ENCODE measurements at places on chromosomes 5 and 9.

- no peak for DNase-seq
Observed at GRCh38 chr5:83662558-83662957, 58.1 kb downstream of the HAPLN1 start.

DNA sequence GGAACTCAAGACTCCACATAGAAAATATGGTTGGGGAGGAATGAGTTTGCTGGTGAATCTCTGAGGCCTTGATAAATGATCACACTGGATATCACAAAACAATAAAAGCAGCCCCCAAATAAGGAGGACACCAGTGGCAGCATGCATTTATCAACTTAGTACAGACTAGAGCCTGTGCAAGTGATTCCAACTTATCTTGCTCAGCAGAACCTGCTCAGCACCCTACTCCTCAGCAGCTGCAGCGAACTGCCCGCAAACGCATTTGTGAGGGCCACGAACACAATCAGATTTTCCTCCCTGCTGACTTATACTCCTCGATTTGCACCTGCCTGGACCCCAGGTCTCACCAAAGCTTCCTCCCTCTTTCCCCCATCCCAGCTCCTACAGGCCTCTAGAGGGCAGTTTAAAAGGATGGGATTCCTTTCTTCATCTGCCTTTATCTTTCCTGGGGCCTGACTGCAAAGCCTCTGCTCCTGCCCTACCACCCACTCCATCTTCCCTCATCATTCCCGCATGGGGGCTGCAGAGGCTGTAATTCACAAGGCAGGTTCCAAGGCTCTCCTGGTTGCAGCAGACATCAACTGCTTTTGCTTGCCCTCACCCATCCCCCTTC is 41.2 kb downstream of the ANKS6 start:
- DNase-seq: no peak

GRCh38 chr9:35114840-35115628 is 628 bp downstream of the ATOSB start:
- DNase-seq: peak; percentile 34

GRCh38 chr5:90368454-90369246 is 40.9 kb downstream of the CETN3 start:
- DNase-seq: no peak

DNA sequence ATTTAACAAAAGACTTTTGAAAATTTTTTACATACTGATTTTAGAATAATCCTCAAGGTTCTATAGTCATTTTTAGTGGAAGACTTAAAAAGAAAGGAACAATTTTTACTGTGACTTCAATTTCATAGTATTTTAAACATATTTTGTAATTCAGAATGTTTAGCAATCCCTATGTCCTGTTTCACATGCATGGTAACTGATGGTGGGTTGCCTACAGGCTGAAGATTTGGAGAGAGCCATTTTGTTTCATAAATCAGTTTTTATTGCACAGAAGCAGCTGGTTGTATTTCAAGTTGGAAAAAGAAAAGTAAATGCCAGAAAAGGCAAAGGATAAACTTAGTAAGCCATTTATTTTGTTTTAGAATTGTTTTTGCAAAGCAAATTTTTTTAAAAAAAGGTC is 24.0 kb downstream of the STARD4 start:
- DNase-seq: no peak

GRCh38 chr5:81759632-81760005 is 8.7 kb upstream of the SSBP2 start:
- no peak for DNase-seq

DNA sequence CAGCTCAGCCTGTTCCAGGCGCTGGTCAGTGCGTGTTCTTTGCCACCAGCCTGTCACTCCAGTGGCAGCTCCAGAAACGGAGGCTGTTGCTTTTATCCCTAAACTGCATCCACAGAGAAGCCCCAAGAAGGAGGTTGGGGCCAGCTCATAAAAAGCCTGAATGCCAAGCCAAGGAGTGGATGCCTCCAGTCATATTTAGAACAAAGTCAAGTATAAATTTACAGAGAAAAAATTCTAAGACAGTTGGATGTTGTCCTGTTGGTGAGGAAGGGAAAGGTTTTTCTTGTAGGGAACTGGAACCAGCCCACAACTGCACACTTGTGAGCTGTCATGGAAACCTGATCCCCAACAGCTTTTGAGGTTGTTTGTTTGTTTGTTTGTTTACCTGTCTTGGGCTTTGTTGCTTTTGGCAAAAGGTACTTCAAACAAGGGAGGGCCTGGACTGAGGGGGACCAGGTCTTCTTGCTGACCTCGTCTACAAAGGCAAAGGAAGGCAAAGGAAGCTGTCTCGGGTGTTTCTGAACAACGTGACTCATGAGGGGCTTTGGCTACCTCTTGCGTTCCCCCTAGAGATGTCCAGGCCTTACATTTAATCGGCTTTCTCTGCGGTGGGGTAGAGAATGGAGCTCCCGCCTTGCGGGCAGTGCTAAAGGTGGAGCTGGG is 36.7 kb downstream of the OLFML2A start:
- DNase-seq: no peak

- DNase-seq: no peak
Observed at GRCh38 chr5:126863402-126863801, 86.5 kb downstream of the LMNB1 start.

GRCh38 chr5:125549322-125549911 is 803.0 kb upstream of the ZNF608 start:
- DNase-seq: no peak

DNA sequence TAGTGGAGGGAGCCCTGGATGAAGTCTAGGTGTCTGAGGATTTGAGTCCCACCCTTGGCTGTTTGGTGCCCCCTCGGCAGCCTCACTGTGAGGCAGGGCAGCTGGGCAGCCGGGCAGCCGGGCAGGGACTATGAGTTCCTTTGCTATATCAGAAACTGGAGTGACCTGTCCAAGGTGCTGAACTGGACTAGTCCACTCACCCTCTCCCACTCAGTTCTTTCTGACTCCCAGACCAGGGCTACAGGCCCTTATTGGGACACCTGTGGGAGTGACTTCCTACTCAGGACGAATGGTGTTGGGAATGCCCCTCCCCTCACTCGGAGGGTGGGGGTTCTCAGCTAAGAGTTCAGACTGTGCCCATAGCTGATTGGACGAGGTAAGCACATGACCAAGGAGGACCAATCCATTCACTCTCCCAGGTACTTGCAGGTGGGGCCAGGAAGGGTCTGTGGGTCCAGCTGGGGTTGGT is 34.1 kb upstream of the RAPGEF1 start:
- DNase-seq: peak; percentile 81

- no peak for DNase-seq
Observed at GRCh38 chr5:5738797-5739489, 316.5 kb downstream of the ICE1 start.

DNA sequence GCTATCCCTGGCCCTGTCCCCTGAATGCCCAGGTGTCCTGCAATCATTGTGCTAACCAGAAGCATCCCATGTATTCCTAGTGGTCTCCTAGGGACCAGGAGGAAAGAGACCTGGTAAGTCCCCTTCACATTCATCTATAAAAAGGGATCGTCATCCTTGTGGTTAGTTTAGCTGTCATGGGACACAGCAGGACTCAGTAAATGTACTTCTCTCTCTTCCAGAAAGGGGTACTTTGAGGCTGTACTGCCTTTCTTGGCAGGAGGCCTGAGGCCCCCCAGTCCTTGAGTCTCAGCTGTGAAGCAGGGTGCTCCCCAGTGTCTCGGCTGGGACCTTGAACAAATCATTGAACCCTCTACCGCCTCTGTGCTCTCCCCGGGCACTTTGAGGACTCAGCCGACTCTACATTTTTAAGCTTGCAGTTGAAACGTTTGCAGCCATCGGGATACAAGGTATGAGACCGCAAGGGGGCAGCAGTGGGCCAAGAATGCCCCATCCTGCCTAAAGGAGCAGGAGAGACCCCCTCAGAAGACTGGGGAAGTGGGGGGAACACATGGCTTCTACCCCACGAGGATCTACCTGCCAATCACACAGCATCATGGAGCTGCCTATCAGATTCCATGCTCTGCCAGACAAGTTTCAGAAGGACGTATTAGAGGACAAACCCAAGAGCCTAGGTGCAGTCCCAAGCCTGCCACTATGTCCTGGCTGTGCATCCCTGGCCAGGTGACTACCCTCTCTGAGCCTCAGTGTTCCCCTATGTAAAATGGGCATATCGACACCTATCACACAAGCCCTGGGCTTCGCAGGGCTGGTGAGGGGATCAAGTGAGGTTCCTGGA is 2.4 kb upstream of the PHYKPL start:
- DNase-seq: peak; percentile 81

DNA sequence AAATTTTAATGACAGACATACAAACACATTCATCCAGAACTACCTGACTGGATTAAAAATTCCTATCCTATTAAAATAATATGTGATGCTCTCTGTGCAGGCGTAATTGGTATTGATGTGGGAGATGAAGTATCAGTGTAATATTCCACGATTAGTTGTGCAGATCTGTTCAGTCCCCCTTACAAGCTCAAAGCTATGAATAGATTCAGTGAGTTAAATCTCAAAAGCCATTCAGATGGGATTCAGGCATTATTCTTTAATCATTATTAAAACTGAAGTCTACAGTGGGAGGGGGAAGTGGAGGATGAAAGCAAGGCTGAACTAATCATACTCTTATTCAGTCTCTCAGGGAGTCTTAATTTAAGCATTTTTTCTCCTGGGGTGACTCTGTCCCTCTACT is 855.8 kb downstream of the EFNA5 start:
- DNase-seq: no peak

DNA sequence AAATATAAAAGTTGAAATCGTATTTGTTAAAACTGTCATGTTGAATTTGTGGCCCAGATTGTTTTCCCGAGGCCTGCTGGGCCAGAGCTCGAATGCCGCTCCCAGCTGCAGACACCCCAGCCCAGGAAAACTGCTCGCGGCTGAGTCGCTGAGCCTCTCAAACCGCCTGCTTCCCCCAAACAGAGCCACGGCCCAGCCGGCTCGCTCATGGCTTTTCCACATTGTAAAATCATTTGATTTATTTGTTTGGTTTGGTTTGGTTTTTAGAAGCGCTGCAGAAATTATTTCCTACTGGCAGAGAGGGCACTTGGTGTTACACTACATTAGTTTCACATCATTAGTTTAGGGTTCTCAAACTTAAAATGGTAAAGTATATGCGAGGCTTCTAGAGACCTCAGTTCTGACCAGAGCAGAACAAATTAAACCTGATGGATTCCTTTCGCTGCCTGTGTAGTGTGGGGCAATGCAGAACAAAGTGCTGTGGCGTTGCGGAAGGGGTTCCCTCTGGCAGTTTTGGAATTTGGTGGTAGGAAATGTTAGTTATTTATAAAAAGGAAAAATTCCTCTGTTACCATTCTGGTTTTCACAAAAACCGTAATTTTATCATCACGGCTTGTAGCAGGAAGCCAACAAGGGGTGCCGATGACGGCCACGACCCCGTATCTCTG is 156.5 kb upstream of the PITX1 start:
- DNase-seq: no peak

GRCh38 chr9:10059044-10059443 is 553.8 kb downstream of the PTPRD start:
- no peak for DNase-seq

GRCh38 chr9:36166168-36166927 is 2.8 kb upstream of the CCIN start:
- peak; percentile 90 for DNase-seq

GRCh38 chr9:137012694-137013570 is 15.1 kb downstream of the ABCA2 start:
- DNase-seq: no peak

DNA sequence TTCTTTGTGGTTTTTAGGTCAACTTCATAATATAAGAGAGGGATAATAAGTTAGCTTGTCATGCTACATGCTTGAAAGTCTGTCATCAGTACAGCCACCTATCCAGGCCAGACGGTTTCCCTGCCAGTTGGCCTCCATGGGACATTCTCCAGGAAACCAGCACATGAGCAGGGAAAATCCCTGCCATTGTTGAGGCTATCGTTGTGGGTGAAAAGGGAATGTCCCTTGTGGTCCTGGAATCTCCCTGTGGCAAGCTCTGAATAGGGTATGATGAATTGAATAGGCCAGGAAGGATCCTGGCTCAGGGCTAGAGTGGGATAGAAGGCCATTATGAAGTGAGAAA is 12.3 kb downstream of the F2RL1 start:
- peak; percentile 67 for DNase-seq

DNA sequence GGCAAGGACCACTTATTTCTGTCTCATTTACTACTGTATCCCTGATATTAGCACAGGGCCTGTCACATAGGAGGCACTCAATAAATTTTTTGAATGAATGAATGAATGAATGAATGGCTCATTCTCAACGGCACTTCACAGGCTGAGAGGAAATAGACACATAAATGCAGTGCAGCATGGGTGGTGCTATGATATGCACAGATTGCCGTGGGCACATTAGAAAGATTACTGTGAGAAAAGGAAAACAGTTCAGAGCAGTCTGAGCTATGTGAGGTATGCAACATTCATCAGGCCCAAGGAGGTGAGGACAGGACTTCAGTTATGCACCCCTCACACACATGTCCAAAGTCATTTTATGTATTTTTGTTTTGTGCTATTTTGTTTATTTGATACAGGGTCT is 6.4 kb upstream of the NOL6 start:
- DNase-seq: peak; percentile 3

DNA sequence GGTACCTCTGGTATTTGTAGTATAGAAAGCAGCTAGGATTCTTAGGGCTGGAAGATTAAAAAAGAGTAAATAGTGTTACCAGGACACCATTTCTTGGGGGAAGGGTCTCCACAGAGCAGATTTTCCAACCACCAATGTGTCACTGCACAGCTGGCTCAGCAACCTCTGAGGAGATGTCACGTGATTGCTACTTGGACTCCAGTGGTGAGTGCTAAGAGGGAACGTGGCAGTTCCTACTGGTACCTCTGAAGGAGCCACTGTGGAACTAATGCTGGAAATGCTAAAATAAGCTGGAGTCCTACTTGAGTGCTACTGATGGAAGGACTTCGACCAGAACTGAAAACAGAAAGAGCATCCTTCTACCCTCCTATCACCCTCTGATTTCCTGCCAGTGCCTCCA is 36.1 kb upstream of the SPDL1 start:
- DNase-seq: no peak

DNA sequence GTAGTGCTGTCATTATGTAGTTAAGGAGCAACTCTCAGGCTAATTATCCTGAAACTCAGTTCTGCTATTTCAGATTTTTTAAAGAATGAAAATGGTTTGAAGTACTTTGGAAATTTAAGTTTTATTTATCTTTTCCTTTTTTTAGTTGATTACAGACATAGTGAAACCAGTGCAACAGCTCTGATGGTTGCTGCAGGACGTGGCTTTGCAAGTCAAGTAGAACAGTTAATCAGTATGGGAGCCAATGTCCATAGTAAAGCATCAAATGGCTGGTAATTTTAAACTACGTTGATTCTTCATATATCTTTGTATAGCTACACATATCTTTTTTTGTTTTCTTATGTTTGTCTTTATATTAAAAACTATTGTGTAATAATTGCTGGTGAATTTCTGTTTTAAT is 34.9 kb downstream of the YTHDC2 start:
- no peak for DNase-seq

DNA sequence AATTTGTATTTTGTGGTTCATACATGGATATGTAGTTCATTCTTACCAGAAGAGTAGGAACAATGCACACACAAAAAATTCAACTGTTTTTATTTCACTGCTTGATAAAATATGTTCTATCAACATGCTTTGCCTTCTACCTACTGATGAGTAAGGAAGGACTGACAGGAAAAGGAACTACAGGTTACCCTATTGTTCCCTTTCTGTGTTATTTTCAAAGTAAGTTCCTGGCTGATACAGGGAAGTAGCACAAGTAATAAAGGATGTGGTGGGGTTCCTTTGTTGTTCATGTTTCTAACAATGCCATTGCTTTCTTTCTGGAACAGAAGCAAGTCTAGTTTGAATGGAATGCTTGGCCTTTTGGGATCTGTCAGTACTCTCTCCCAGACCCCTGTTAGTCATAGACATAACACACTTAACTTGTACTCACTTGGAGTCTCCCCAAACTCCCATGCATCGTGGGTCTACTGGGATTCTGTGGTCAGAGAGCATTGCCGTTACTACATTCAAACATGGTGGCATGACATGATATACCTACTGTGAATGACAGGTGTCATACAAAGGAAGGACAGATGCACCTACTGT is 20.2 kb upstream of the ALDOB start:
- DNase-seq: peak; percentile 66
